ENCODE measurements at places on chromosomes 16 and 17.

DNA sequence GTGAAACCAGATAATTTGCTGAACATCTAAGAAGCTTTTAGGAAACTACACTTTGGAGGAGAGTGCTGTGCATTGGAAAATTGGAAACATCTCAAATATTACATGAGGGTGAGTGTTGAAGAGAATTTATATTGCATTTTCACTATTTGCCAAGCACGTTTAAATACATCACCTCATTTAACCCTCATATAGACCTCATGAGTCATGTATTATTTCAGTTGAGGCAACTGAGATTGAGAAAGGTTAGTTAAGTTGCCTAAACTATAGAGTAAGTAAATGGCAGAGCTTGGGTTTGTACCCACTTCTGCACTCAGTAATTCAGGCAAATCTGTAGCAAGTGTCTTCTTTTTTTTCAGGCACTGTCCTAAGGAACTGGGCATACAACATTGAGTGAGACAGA is 3.7 kb upstream of the NLK start:
- no peak for DNase-seq

DNA sequence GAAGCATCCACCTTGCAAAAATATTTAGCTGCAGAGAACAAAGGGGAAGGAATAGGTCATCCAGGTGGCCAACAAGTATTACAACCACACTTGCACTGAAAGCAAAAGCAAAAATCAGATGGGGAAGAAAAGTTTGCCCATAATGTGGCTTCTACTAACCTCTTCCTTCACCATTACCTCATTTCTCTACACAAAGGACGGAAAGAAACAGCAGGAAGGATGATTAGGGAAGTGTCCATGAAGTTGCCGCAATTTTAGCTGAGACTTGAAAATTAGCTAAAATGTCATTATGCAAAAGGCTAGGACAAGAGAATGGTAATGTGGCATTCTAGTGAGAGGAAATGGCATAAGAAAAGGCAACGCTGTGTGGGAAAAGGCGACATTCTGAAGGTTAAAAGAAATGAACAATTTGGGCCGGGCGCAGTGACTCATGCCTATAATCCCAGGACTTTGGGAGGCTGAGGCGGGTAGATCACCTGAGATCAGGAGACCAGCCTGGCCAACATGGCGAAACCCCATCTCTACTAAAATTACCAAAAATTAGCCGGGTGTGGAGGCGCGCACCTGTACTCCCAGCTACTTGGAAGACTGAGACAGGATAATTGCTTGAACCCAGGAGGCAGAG is 13.7 kb downstream of the KANSL1 start:
- no peak for DNase-seq

DNA sequence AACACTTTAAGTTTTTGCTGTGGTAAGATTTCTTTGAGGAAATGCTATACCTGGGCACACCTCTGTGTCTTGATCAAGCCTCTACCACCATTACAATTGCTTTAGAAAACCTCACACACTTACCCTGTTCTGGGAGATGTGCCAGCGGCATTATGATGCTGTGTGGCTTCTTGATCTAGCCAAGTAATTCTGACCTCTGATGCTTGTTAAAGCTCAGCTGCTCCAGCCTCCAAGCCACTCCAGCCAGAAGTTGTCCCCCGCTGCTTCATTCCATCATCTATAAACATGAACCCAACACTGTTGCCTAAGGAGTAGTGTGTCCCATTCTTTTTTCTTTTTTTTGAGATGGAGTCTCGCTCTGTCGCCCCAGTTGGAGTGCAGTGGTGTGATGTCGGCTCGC is 60.1 kb downstream of the CYLD start:
- DNase-seq, result no peak

DNA sequence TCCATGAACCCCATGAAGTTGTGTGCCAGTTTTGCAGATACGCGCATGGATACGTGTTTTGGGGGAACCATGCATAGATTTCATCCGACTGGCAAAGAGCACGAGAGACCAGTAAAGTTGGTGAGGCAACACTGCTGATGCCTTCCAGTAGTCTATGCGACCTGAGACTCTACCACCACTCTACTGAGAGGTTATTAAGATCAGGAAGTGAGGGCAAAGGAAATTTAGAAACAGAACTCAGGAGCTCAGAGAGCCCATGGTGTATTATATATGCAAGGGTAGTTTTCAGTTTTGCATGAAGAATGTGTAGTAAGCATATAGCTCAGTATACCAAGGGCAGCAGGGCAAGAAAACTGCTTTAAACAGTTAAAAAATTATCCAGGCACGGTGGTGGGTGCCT is 4.2 kb downstream of the SLX4 start:
- DNase-seq, result no peak

GRCh38 chr17:42642336-42642735 is 16.7 kb upstream of the TUBG2 start:
- DNase-seq, result no peak

DNA sequence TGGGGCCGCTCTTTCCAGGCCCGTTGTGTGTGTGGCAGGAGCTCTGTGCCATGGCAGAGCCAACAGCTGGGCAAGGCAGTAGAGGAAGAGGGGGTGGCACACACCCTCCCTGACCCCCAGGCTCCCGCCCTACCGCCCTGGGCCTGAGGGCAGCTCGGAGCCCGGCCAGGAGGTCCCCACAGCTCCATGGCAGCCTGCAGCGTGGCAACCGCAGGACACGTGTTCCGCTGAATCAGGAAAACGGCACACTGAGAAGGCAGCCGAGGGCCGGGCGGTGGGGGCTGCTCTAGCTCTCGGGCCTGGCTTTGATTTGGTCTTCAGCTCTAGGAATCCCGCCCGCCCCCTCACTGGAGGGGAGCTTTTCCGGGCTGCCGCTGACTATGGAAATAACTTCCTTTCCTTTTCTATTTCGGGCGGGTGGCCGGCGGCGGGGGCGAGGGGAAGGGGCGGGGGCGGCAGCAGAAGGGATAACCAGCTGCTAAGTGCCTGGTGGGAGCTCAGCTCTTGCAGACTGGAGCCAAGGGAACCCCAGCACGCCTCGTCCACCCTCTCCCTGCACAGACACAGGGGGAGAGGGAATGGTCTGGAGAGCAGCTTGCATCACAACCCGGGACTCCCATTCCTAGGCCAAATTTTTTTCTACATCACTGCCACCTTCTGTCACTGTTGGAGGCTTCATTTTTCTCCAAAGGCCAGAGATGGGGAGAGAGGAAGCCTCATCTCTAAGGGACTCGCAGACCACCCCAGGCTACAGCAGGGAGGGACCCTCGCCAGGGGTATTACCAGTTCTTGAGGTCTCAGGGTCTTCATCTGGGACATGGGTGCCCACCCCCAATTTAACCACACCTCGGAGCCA is 24.8 kb upstream of the MRPS23 start:
- no peak for DNase-seq

GRCh38 chr17:82447876-82448275 is 2.7 kb downstream of the CYBC1 start:
- DNase-seq, result no peak

GRCh38 chr16:63187638-63188037 is 1151.4 kb upstream of the CDH8 start:
- DNase-seq, result no peak

DNA sequence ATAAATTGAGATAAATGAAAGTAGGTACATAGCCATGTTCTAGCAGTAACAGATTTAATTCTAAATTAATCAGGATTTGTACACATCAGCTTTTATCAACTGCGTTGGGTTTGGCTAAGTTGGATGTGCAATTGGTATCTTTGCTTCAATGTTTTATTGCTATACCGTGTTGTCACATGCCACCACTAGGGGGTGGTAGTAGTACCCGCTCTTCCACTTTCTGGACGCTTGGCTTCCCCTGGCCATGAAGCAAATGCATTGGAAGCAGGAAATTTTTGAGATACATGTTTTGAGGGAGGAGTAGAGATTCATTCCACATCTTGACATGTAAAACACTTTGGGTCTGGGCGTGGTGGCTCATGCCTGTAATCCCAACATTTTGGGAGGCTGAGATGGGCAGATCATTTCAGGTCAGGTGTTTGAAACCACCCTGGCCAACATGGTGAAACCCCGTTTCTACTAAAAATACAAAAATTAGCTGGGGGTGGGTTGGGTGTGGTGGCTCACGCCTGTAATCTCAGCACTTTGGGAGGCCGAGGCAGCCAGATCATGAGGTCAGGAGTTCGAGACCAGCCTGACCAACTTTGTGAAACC is 58.6 kb downstream of the EMP2 start:
- no peak for DNase-seq

- DNase-seq, result no peak
Observed at GRCh38 chr16:50908468-50908867, 166.6 kb downstream of the CYLD start.

DNA sequence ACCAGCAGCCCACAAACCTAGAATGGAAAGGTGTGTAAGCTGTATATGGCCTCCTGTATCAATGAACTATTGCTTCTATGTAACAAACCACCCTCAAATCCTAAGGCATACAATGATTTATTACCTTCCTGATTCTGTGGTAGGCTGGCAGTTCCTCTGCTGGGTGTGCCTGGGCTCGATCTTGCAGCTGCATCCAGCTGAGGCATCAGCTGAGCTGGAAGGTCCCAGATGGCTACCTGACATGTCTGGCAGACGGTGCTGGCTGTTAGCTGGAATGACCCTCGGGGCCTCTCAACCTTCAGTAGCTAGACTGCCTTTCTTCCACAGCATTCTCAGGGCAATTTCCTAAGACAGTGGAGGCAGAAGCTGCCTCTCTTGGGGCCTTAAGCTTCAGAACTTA is 152.7 kb downstream of the RAB11FIP4 start:
- no peak for DNase-seq

- no peak for DNase-seq
Observed at GRCh38 chr17:44992242-44992939, 24.3 kb upstream of the C1QL1 start.

DNA sequence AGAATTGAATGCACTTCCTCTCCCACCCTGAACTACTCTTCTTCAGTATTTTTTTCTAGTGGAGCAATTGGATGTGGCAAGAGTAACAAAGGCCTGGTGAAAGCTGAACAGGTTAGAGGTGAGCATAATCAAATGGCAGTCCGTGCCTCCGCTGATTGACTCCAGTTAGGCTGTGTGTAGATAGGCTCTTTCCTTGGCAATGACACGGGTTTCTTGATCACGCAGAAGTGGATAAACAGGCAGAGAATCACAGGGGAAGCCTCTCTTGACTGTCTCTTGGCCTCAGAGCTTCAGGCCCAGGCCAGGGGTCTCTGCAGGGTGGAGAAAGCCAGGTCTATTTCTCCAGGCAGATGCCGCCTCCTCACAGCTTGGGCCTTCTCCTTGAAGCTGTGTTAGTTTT is 4.2 kb downstream of the CD300LB start:
- no peak for DNase-seq

GRCh38 chr16:81521141-81521626 is 76.6 kb downstream of the CMIP start:
- no peak for DNase-seq

- DNase-seq, result no peak
Observed at GRCh38 chr16:85627526-85628264, 14.6 kb downstream of the GSE1 start.

DNA sequence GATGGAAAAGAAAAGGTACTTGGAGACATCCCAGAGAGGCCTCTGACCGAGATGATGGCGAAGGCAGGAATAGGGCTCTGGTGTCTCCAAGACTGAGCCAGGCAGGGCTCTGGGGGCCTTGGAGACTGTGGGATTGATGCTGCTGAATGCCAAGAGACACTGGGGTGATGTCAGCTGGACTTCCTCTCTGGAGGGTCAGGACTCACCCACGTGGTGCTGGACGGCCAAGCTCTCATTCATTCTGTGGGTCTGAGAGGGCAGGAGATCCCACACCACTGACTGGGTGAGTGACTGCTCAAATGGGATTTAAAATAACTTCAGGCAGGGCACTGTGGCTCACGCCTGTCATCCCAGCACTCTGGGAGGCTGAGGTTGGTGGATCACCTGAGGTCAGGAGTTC is 64.8 kb downstream of the NT5M start:
- no peak for DNase-seq

- no peak for DNase-seq
Observed at GRCh38 chr17:49596613-49597244, 21.1 kb downstream of the NXPH3 start.

- DNase-seq, result no peak
Observed at GRCh38 chr17:31674717-31675349, 184.2 kb downstream of the COPRS start.

DNA sequence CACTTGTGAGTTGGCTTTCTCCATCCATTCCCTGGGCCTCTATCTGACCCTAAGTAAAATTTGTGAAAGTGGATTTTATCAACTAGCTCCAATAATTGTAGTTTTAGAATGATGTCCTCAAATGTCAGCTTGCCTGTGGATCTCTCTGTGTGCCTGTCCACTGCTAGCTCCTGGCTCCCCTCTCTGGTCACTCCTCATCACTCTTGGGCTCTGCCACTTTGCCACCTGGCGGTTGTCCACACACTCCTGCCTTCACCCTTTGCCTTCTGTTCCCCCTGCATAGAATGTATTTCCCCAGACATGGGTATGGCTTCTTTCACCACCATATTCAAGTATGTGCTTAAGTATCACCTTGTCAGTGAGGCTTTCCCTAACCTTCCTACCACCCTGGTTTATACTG is 19.8 kb downstream of the ANKFN1 start:
- no peak for DNase-seq

DNA sequence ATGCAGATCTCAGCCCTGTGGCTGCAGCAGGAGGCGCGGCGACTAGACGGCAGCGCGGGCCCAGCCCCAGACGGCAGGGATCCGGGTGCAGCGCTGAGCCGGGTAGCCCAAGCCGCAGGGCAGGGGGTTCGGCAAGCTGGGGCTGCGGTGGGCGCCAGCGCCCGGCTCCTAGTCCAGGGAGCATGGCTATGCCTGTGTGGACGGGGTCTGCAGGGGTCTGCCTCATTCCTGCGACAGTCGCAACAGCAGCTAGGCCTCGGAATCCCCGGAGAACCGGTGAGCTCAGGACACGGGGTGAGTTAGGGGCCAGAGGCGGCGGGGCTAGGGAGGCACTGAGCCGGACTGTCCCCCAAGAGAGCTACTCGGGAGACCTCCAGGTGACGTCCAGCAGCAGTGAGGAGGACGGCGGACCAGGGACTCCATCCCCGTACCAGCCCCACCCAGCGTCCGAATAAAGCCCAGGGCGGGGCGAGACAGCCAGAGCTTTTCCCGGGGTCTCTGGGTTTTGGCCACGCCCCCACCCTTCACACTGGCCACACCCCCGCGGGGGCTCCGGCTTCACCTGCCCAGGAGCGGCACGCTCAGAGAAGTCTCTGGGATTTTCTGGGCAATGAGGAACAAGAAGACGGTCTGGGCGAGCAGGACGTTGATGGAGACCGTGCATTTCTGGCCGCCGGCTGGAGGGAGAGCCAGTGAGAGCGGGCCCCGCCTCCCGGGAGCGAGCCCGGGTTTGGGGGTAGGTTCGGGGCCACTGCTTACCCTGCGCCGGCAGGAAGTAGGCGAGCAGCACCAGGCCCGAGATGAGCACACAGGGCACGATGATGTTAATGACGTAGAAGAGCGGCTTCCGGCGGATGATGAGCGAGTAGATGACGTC is 1.1 kb downstream of the C17orf107 start:
- DNase-seq, result no peak
